ENCODE measurements at places on chromosomes 16 and 17. TPM values are rescaled to one million over a fixed set of nuclear protein-coding genes. Genes with fewer than 3 reads are reported as not detected.

- DNase-seq: no peak
Observed at GRCh38 chr16:49636608-49637007, 219.3 kb downstream of the ZNF423 start.

GRCh38 chr16:74756203-74756602 is 18.4 kb downstream of the FA2H start:
- no peak for DNase-seq

- DNase-seq: no peak
Observed at GRCh38 chr16:72937916-72938794, 109.8 kb downstream of the ZFHX3 start.

The ABCC12 gene
- total RNA-seq: not detected

The KRTAP2-2 gene
- not detected for total RNA-seq
